ENCODE measurements at places on chromosomes 12 and 14.

- DNase-seq: no peak
Measured at GRCh38 chr12:82660541-82661325, 26.0 kb upstream of the TMTC2 start.

GRCh38 chr12:24808651-24809050, 140.2 kb downstream of the BCAT1 start:
- no peak for DNase-seq

GRCh38 chr14:71487941-71488340, 444.3 kb upstream of the RGS6 start:
- DNase-seq: no peak

DNA sequence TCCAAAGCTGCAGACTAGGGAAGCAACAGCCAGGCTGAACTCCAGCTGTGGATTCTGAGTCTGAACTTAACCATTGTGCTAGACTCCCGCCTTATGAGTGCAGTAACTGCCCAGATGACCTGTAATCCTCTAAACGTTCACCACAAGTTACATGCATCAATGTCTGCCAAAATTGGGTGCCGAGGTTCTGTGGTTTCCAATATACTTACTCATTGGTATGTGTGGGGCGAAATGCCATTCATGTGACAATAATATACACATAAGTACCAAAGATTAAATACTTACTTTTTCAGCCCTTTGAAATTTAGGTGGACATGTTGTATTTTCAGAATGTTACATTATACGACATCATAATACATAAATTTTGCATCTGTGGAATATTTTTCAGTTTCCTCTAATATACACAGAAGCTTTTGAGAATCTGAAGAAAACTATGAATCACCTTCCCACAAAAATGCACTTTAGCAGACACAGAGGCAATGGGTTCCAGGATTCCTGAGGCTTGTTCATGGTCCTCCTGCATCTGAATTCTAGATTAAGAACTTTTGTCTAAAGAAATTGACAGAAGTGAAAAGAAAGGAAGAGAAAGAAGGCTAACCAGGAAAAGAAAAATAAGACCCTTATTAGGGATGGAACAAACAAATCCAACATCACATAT, 31.7 kb downstream of the GRIP1 start:
- DNase-seq: no peak

GRCh38 chr12:6375269-6376078, at the start of gene SCNN1A:
Gene SCNN1A (minus strand): TSS chr12:6375563. CDS start chr12:6374783, 780 bp downstream.
- no peak for DNase-seq

All from activated T-helper 1 cell treated with Interleukin-2 at 50 U/mL for 16 hours (primary cell).